Cortex of kidney (tissue), 1 donor: ENCODE measurements at places on chromosomes 7 and 10.

- DNase-seq: no peak
These were observed 226.5 kb upstream of the HPS1 start for GRCh38 chr10:98673171-98673782.

- no peak for DNase-seq
These were observed 71.7 kb downstream of the MYL10 start for GRCh38 chr7:101557421-101557820.

GRCh38 chr10:63208986-63209385 lies 75.9 kb downstream of the NRBF2 start:
- no peak for DNase-seq

- no peak for DNase-seq
These were observed 668 bp downstream of the GPR37 start for GRCh38 chr7:124764847-124765400.

GRCh38 chr7:22809902-22810642 lies 12.6 kb downstream of the TOMM7 start:
- DNase-seq: no peak

DNA sequence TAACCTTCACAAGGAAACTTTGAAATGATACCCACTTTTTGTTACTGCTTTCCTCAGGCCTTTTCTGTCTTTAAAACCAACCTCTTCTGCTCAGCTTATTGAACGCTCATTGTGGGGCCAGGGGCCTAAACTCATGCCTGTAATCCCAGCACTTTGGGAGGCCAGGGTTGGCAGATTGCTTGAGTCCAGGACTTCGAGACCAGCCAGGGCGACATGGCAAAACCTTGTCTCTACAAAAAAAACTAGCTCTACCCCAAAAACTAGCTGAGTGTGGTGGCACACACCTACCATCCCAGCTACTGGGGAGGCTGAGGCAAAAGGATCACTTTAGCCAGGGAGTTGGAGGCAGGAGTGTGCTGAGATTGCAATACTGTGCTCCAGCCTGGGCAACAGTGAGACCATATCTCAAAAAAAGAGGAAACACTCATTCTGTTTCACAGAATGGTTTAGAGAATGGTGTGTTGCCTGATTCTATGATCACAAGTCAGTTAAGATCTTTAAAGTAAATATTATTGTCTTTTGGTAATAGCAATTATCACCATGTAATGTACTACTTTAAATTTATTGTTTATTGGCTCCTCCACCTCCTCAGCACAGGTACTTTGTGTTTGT lies 51.1 kb downstream of the KCTD7 start:
- DNase-seq: no peak

DNA sequence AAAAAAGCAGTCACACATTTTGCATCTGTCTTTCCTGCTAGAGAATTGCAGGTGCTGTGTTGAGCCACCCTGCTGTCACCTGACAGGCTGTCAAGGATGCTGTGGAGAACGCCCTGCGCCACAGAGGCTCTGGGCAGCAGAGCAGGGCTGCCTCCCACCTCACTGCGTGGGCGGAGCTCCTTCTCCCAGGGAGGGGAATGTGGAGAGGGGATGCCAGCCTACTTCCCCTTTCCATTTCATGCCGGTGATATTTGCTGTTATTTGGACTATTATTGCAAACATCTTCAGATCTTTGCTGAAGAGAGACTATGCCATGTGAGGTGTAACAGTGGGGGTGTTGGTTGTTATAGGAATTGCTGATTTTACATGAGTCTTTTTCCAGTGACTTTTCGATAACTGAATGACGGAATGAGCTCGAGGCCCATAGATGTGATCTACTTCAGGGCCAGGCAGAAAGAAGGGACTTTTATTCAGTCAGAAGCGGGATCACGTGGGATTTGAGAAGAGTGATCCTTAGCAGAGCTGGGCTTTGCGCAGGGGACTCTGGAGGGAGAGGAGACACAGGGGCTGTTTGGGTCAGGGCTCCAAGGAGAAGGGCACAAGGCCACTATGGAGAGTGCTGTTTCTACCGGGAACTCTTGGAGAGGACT lies 13.6 kb upstream of the PRKAG2 start:
- DNase-seq: no peak

- DNase-seq: no peak
These were observed 28.4 kb upstream of the SEMA3E start for GRCh38 chr7:83677180-83677866.

- no peak for DNase-seq
These were observed 75.3 kb upstream of the PPP1R9A start for GRCh38 chr7:94832051-94832450.

- DNase-seq: no peak
These were observed 217.8 kb upstream of the HPS1 start for GRCh38 chr10:98664329-98665042.

DNA sequence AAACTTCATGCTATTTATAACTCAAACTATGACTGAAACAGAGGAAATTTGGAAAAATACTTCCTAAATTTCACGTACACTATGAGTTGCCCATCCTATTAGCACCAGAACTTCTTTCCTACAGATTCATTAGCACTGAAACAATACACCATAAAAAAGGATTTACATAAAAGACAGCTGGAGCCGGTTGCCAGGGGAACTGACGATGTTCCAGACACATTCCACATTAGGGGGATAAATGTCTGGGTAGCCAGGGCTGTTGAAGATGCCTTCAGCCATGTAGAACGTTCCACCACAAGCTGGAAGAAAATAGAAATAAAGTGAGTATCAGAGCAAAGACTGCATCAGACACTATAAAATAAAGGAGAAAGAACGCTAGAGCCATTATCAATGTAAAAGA lies 129.8 kb upstream of the RSU1 start:
- DNase-seq: no peak

GRCh38 chr10:86723009-86723408 lies 33.4 kb upstream of the BMPR1A start:
- no peak for DNase-seq

DNA sequence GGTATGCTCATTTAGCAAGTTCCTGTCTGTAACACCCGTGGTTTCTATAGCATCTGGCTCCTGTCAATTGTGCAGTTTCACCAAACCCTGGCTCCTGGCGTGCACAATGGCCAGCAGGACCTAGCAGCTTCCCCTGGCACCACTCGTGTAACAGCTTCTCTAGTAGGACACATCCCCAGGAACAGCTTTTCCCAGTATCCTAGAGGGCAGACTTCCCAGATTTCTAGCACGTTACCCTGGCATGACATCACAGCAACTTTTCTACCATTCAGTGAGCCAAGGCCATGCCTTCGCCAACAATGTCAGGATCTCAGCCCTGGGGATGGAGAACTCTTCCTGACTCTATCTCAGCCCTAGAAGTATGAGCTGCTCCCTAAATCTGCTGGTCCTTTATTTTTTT lies 6.5 kb downstream of the YME1L1 start:
- DNase-seq: no peak

DNA sequence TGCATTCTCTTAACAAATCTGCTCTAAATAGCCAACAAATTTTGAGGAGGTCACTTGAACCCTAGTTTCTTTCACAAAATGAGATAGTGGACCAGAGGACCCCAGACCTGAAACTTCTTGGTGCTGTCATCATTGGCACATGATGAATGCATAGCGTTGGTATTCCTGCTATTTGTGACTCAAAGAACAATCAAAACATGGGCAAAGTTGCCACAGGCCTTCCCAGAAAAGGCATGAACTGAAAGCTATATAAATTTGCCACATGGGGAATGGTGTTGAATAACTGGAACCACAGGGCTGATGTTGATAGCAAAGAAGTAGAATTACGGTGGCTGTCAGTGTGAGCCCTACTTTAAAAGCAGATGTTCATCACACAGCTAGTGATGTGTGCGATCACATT lies 219.9 kb upstream of the KMT2E start:
- DNase-seq: no peak

DNA sequence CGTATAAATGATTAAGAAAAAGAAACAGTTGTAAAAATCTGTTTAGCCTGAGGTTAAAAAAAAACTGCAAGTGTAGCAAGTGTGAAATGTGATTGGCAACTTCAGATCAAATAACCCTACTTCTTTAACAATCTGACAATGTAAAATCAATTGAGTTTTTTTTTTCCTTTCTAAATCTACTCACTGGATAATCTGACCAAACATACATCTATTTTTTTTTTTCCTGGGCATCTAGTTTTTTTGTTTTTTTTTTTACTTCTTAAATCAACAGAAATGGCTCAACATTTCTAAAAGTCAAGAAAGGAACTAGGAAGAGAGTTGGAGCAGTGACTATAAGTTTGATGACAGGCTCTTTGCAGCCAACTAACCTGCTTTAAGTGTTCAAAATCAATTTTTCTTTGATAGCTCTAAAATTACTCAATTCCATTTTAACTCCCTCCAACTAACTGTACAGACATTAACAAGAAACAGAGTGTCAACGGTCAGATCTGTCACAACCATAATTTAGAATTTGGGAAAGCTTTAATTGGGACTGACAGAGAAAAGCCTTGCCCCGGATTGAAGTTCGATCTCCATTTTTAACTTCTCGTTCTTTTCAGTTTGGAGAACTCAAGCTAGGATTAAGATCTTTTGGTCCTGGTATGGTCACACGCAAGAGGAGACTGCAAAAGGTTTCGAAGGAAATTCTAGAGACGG lies 1.2 kb downstream of the ARL3 start:
- DNase-seq: no peak

DNA sequence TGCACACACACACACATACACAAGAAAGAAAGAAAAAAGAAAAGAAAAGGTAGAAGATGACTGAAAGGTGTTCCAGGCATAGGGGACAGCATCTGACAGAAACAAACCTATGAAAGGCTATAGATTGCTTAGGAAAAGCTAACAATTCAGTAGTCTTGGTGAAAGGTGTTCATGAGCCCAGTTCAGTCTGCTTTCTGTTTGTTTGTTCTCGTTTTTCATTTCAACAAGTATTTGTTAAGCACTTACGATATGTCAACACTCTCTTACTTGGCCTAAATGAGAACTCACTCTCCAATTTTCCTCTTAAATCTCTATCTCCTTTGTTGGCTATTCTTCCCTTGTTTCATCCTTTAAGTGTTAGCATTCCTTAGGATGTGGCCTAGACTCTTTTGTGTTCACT lies 133.2 kb downstream of the GRM8 start:
- no peak for DNase-seq

GRCh38 chr10:107553470-107553869 lies 389.0 kb upstream of the SORCS1 start:
- DNase-seq: no peak

- no peak for DNase-seq
These were observed 373.9 kb downstream of the SFMBT2 start for GRCh38 chr10:7036951-7037350.

DNA sequence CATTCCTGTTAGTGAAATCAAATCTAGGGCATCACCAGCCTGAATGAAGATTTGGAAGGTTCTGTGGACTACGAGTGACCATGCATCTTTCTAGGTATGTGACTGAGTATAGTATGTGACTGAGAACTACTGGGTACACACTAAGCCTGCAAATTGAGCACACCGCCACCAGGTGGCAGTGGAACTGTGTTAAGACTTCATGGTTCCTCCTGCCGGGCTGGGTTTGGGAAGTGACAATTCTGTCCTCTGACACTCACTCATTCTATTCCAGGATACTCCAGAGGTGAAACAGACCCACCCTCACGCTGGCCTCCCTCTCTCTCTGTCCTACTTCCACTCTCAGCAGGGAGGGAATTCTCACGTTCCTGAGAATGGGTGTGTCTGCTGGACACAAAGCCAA lies 84.0 kb upstream of the TMEM248 start:
- DNase-seq: no peak

DNA sequence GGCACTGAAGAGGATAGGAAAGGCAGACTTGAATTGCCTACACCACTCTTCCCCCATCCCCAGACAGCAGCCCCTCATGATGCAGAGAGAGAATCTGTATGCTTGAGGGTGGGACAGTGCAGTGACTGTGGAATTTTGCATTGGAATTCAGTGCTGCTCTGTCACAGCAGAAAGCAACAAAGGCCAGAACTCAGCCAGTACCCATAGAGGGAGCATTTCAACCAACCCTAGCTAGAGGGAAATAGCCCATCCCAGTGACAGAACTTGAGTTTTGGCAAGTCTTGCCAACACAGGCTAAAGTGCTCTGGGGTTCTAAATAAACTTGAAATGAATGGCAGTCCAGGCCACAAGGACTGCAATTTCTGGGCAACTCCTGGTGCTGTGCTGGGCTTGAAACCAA lies 80.4 kb downstream of the TES start:
- no peak for DNase-seq

GRCh38 chr7:21318916-21319270 lies 109.0 kb upstream of the SP4 start:
- no peak for DNase-seq

- no peak for DNase-seq
These were observed 77.5 kb upstream of the INSIG1 start for GRCh38 chr7:155219947-155220769.

DNA sequence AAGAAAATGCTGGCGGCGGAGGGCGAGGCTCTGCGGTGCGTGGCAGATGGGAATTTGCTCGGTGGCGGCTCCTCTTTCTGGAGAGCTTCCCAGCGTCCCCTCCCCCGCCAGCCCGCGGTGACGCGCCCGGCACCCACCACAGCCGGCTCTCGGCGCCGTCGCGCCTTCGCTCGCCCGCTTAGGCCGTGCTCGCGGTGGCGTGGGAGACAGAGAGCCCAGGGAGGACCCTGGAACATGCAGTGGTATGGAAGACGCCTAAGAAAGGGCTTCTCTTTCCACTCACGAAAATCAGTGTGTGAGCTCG lies 576 bp upstream of the CSGALNACT2 start:
- DNase-seq: no peak
